ENCODE measurements at places on chromosomes 3 and 15.

GRCh38 chr3:195895861-195896360 lies 12.4 kb downstream of the TNK2 start:
- DNase-seq, result no peak

GRCh38 chr3:10706740-10707399 lies 109.2 kb upstream of the SLC6A11 start:
- DNase-seq, result no peak

DNA sequence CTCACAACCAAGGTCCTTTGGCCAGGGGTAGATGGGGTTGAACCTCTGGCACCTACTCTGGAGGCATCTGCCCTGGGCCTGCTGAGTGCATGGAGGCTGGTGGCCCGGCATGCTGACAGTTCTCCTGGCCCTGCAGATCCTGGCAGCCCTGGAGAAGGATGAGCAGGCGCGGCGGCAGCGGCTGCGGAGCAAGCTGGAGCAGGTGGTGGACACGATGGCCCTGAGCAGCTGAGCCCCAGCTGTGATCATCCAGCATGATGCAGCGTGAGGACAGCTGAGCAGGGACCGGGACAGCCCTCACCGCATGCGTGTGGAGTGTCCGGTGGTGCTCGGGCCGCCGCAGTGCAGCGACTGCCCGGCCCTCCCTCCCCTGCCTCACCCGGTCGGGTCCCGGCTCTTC lies 50.9 kb downstream of the PLXNA1 start:
- no peak for DNase-seq

DNA sequence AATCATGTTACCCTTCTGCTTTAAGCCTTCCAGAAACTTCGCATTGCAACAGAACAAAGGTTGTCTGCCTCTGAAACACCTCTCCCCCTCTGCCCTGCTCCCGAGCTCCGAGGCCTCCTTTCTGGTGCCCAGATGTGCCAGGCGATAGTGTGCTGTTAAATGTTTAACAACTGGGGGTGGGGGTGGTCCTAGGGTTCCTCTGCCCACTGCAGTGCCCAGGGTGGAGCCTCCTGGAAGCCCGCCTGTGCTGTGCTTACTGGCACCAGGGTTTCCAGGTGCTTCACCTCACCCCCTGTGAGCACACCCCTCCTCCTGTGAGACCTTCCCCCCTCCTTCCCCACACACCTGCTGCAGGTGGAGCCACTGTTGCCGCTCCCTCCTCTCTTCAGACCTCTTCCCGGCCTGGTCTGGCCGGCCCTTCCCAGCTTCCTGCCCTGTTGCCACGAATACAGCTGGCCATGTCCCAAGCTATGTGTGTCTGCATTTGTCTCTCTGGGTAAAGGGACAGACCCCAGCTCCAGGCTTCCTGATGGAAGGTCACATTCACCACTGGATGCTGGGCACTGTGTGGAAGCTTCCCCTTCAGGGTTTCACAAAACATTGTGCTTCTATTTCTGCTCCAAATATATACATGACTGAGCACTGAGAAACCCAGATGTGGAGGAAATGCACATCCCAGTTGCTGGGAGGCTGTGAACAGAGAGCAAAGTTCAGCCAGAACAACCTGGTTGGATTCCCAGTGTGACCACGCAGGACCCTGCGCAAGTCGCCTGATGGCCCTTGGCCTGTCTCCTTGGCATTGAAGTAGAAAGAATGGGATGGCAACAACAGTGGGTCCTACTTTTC lies 37.2 kb downstream of the MGLL start:
- no peak for DNase-seq

DNA sequence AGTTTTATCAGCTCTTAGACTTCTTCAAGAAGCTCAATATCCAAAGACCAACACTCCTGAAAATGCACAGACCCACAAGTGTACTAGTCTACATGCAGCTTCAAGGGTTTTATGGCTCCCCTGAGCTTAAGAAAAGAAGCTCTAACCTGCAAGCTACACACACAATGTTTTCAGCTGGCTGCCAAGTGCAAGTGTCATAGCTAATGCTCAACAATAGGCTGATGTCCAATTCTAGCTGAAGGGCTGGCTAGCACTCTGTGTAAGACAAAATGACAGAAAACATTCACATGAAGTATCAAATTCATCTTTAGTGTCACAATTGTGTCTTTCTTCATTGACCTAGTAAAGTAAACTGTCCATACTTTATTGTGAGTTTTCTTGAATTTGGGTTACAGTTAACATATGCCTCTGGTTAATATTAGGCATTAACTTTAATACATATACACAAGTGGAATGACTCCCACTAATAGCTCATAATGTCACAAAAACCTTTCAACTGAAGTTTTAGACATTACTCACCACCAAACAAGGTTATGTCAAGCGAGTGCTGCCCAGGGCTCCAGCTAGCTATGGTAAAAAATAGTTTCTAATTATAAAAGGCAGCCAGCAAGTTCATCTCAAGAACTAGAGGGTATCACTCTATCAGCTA lies 15.1 kb downstream of the ABI3BP start:
- no peak for DNase-seq

GRCh38 chr15:100928632-100929280 lies 9.6 kb downstream of the LRRK1 start:
- DNase-seq, result no peak

DNA sequence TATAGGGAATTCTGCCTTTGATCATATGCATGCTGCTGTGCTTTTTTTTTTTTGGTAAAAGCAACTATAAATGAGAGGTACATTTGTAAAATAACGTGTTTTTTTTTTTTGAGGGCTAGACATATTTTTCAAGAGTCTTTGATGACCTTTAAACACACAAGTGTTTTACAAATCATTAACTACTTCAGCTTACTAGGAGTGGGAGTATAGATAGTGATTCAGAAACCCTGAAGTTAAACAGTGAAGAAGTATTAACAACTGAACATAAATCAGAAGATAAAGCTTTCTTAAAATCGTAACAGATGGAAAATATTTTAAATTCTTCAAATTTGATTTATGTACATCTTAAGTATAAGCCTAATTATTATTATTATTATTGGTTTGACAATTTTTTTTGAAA lies 2.9 kb upstream of the GMNC start:
- no peak for DNase-seq

GRCh38 chr3:41041462-41041861 lies 157.8 kb upstream of the CTNNB1 start:
- DNase-seq, result no peak

- no peak for DNase-seq
Observed at GRCh38 chr3:127711021-127711695, 38.4 kb downstream of the ABTB1 start.

- no peak for DNase-seq
Observed at GRCh38 chr3:184832044-184832443, 20.1 kb downstream of the VPS8 start.

DNA sequence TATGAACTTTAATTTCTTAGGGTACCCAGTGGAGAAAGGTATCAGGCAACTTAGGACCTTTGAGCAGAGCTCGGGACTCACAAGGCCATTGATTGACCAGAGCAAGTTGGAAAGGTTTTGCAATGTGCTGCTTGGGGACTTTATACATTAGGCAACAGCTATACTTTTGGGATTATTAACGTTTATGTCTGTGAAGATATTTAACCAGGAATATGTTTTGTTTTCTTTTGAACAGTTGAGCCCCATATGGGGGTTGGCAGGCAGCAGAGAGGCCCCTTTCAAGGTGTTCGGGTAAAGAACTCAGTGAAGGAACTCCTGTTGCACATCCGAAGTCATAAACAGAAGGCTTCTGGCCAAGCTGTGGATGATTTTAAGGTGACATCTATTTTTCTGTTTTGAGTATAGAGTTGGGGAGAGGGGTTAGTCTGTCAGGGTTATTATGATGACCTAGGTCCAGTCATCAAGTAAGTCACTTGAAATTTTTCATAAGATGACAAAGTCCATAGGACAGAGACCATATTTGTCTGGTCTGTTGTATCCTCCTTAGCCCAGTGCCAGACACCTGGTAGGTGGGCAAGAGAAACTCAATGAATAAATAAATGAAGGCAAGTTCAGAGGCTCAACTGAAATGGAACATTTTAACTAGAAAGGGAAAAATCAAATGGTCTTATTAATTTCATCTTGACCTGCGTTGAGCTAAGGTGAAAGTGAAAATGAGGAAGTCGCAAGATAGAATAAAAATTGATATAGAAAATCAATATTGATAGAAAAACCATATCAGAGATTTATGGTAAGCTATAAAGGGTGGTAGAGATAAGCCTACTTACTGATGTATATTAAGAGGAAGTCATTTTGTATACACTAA lies 2.8 kb downstream of the NFKBIZ start:
- no peak for DNase-seq

DNA sequence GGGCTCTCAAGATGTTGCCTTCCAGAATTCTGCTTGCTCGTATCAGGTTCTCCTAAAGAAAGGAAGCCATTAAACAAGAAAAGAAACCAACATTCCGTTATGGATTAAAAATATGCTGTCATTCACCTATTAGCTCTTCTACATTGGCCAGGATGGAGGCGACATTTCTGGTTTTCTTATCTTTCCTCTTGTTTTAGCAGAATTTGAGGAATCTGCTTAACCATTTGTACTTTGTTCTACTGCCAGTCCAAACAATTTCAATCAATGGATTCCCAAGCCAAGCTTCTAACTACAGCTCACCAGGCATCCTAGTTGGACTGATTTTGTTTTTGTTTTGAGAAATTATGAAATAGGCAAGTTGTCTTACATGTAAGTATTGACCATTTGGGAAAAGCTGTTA lies 164.6 kb upstream of the TSC22D2 start:
- no peak for DNase-seq

GRCh38 chr3:40829876-40830275 lies 305.1 kb downstream of the ZNF621 start:
- no peak for DNase-seq

GRCh38 chr15:73777741-73778140 lies 24.6 kb upstream of the INSYN1 start:
- no peak for DNase-seq

DNA sequence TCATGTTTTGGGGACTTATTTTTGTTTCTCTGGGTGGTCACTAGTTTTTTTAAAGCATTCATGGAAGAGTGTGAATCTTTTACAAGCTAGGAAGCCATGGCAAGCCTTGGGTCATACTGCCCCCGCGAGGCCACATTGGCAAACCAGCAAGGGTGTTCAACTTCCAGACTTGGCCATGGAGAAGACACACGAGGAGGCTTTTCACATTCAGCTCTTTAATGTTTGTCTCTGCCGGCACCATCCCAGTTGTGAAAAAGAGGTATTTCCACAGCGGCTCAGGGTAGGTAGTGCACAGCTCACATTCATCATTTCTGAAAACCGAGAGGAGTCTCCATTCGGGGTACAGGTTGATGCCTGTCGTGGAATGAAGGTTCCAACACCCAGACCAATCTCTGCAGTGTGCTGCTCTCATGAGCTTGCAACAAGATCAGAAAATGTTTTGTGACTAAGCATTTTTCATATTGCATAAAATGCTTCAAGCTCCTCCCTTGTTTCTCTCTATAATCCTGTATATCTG lies 7.7 kb downstream of the CCR5 start:
- peak; percentile 1 for DNase-seq

DNA sequence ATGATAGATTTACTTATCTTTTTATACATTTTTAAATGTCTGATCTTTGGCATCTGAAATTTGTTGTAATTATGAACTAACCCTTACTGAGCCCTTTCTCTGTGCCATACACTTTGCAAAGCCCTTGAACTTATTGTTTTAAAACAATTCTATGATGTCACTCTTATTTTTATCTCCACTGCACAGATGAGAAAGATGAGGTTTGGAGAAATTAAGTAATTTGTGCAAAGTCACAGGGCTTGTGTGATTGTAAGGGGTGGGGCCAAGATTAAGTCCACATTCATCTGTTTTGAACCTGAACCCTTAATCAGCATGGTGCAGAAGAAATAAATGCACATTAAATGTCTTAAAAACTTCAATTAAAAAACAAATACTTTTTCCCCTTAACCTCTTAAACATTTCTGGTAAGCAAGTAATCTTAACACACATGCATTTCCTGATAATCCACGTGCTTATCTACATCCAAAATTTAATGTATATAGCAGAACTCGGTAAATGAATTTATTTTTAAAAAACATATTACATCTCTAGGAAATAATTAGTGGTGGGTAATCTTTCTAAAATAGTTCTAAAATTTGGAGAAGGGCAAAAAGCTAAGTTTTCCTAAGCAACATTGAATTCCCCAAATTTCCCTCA lies 189.8 kb upstream of the TBC1D5 start:
- no peak for DNase-seq

DNA sequence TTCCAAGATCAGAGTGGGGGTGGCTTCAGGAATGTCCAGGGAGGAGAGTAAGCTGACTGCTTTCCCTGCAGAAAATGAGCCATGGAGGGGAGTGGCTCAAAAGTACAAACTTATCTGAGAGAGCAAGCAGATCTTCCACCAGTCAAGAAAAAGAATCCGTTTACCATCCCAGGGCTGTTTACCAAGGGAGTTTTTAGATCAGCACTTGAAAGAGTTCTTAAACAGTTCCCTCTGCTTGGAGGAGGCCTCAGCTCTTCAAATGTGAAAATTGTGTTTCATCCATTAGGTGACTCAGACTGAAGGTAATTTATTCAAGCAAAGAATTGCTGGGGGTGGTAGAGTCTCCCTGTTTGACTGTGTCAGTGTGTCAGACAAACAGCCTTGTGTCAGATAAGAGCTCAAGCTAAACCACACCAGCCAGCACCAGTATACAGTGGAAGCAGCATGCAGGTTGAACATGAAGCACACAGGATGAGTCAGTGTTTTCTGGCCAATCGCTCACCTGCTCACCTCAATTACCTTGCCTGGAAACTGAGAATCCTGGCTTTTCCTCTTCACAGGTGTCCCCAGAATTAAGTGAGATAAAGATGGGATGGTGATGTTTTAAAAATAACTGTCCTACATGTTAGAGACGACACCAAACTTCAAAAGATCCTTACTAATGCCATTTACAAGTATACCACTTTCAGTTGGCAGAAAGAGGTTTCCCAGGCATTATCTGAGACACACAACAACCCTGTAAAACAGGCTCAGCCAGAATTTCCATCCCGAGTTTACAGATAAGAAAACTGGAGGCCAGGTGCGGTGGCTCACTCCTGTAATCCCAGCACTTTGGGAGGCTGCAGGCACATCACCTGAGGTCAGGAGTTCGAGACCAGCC lies 21.7 kb downstream of the SH3BP5 start:
- DNase-seq, result no peak

DNA sequence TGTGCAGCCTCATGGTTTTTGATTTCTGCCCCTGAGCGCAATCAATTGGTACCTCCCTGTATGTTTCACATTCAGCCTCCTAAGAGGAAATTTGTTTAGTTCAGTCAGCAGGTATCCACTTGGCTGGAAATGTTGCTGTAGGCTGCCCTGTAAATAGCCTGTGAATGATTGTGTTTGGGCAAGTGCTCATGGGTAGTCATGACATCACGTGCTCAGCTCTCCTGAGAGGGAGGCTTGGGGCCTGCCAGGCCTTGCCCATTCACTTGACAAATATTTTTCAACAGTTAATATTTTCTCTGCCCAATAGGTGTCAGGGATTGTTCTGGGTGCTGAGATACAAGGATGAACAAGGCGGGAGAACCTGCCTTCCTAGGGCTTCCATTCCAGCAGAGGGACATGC lies 13.3 kb downstream of the HRH1 start:
- DNase-seq, result no peak
